ENCODE measurements at places on chromosomes 7 and 10.
A peak's percentile ranks its signal among the peaks of the same experiment; 100 is the strongest.

DNA sequence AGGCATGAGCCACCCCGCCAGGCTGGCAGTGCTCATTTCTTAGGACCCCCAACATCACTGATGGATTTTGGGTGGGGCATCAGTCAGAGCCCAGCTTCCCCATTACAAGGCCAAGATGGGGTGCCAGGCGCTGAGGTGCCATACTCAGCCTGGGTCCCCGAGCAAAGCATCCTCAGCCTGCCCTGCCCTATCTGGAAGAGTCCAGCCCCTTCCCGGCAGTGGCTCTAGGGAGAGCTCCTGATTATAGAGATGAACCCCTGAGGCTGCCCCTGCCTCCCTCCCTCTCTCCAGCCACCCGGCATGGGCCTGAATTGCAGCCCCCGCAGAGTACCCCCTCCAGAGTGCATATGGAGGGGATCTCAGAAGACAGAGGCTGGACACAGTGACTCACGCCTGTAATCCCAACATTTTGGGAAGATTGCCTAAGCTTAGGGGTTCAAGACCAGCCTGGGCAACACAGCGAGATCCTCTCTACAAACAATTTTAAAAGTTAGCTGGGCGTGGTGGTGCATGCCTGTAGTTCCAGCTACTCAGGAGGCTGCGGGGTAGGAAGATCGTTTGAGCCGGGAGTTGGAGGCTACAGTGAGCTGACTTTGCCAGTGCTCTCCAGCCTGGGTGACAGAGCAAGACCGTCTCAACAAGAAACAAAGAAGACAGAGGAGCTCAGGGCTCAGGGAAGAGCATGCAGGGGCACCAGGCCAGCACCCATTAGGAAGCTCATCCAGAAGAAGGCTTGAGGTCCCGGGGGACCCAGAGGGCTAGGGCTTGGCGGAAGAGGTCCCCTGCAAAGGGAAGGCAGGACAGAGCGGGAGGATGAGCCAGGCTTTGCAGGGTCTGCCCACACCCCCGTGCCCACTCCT, 13.3 kb downstream of the LAT2 start:
- DNase-seq = no peak

GRCh38 chr7:149000961-149001360, 27.3 kb downstream of the PDIA4 start:
- DNase-seq = no peak

- peak; percentile 58 for DNase-seq
These were observed 21.1 kb upstream of the HBP1 start for GRCh38 chr7:107147464-107148393.

- no peak for DNase-seq
These were observed 3.7 kb upstream of the PRKAR1B start for GRCh38 chr7:730501-731439.

DNA sequence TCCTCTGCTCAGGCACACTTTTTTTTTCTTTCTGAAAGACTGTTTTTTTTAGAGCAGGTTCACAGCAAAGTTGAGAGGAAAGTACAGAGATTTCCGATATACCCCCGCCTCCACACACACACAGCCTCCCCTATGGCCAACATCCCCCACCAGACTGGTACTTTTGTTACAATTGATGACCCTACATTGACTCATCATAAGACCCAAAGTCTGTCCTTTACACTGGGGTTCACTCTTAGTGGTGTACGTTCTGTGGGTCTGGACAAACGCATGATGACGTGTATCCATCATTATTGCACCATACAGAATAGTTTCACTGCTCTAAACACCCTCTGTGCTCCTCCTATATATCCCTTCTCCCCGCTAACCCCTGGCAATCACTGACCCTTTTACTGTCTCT, 107.7 kb downstream of the RBM20 start:
- DNase-seq = no peak

- no peak for DNase-seq
These were observed 7.9 kb upstream of the SLK start for GRCh38 chr10:103958996-103959395.

DNA sequence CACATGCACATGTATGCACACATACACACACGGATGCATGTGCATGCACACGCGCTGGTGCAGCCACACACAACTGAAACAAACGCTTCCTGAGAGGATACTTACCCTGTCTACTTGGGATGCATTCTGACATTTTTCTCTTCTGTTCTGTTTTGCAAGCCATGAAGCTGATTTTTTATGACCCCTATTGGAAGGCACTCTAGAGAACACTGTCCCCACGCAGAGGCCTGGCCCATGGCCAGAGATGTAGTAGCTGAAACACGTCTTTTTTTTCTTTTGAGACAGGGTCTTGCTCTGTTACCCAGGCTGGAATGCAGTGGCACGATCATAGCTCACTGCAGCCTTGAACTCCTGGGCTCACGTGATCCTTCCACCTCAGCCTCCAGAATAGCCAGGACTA, 47.9 kb downstream of the VWA2 start:
- no peak for DNase-seq

DNA sequence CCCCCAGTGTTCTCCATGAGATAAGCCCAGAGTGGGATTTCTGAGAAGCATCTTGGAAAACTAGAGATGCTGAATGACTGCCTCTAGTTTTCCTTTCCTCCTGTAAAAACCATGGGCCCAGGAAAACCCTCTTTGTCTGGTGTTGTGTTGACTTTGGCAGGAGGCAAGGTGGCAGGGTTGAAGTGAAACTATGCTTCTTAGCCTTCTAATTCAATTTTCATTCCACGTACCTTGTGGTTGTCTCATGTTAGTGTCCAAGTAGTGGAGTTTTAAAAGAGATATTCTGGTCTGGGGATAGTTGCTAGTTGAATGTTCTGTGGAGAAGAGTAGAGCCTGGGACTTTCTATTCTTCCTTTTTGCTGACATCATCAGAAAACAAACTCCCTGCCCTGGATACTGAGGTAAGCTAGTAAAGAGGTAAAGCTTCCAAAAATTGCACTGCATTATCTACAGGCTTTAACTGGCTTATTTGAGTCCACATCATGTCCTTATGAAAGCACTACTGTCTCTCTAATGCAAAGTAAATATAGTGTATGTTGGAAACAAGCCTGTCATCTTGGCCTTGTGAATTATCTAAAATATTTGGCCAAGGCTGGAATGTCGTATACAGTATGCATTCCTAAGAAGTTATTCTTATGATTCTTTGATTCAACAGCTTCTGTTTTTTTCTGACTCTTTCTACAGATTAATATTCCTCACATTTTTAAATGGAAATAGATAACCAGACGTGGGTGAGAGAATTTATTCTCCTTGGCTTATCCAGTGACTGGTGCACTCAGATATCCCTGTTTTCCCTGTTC, at the start of gene OR2F2:
TSS of gene OR2F2 (plus strand) at position 708 of the 800 bp plus-strand sequence. CDS start at position 708, 0 bp downstream.
- DNase-seq = no peak

- no peak for DNase-seq
These were observed 734.4 kb downstream of the PCDH15 start for GRCh38 chr10:54066646-54067045.

- DNase-seq = no peak
These were observed 242.6 kb downstream of the BICC1 start for GRCh38 chr10:58755340-58755610.

DNA sequence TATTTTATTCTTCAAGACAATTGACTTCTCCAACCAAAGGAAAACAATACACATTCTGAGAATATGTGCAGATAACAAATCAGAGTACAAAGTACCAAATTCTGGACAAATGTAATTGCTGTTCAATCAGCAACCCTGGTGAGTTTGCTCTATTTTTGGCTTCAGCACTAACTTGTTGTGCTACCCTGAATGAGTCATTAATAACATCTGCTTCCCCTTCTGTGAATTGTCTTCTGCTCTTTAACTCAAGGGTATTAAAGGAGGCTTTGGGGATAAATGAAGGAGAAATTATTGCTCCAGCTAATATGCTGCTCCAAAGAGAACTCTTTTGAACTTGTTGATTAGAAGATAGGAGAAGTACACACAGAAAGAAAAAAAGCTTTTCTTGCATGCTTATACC, 459.3 kb downstream of the HTR7 start:
- DNase-seq = no peak

GRCh38 chr7:11155883-11156282, 182.2 kb downstream of the PHF14 start:
- no peak for DNase-seq

- no peak for DNase-seq
These were observed 132.6 kb downstream of the SLC25A13 start for GRCh38 chr7:96189129-96189820.

DNA sequence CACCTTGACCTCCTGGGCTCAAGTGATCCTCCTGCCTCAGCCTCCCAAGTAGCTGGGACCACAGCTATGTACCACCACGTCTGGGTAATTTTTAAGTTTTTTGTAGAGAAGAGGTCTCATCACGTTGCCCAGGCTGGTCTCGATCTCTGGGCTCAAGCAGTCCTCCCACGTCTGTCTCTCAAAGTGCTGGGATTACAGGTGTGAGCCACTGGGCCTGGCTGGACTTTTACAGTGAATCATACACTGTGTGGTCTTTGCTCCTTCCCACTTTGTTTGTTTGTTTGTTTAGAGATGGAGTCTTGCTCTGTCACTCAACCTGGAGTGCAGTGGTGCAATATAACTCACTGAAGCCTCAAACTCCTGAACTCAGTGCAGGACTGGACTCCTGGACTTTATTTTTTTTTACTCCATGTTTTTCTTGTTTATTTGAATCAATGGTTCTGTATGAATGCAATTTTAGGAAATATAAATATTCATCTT, 12.5 kb downstream of the PPIA start:
- DNase-seq = no peak

GRCh38 chr10:44715136-44715535, 196.0 kb upstream of the TMEM72 start:
- no peak for DNase-seq

DNA sequence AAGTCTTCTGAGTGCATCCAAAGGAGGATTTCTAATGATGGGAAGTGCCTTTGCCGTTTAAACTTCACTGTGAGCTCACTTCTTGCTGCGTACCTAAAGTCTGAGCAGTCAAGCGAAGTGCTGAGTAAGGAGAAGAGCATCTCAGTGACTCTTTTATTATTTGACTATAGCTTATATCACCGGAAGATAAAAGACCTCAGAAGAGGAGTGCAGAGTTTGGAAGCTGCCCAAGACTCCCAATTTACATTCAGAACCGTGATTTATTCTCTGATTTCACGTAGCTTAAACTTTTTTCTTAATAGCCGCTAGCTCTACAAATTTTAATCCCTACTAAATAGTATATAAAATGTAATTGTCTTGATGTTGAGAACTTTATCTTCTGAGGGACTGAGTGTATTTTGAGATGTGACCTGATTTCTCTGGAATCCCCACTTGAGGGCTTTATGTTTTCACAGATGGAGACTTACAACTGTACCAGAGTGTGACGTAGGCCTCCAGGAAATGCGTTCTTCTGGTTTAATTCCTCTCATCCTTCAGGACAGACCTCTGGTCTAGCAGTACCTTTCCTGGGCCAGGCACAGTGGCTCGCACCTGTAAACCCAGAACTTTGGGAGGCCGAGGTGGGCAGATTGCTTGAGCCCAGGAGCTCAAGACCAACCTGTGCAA, 51.1 kb downstream of the CAMK1D start:
- DNase-seq = no peak

DNA sequence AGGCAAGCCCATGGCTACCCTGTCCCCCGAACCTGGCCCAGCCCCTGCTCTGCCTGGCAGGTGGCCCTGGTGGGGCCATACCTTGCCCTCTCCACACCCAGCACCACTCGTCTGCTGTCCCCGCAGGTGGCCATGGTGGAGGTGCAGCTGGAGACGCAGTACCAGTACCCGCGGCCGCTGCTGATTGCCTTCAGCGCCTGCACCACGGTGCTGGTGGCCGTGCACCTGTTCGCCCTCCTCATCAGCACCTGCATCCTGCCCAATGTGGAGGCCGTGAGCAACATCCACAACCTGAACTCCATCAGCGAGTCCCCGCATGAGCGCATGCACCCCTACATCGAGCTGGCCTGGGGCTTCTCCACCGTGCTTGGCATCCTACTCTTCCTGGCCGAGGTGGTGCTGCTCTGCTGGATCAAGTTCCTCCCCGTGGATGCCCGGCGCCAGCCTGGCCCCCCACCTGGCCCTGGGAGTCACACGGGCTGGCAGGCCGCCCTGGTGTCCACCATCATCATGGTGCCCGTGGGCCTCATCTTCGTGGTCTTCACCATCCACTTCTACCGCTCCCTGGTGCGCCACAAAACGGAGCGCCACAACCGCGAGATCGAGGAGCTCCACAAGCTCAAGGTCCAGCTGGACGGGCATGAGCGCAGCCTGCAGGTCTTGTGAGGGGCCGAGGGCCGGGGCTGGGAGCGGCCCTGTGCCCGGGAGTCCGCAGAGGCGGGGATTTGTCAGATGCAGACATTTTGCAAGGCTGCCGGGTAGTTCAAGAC, 13.2 kb downstream of the ORAI2 start:
- no peak for DNase-seq

GRCh38 chr7:102300643-102301221, 14.1 kb downstream of the SH2B2 start:
- no peak for DNase-seq
